Effector CD4-positive, alpha-beta T cell (primary cell): ENCODE measurements at places on chromosomes 6 and 20.

- no peak for DNase-seq
Observed at GRCh38 chr20:4833074-4833728, 111.5 kb downstream of the PRND start.

DNA sequence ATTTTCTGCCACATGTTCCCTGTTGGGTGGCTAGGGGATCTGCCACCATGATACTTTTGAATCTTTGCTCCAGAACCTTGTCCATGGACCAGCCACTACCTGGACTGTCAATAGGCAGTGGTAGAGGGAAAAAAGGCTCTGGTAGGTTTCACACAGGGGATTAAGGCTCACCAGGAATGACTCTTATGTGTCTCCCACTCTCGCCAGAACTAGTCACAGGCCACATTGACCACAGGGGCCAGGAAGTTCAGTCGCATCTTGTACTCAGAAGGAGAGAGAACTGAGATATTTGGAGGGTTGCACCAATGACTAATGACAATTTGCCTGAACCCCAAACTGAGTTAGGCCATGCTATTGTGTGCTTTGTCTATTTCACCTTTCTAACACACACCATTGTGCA lies 23.6 kb upstream of the APCDD1L start:
- no peak for DNase-seq

DNA sequence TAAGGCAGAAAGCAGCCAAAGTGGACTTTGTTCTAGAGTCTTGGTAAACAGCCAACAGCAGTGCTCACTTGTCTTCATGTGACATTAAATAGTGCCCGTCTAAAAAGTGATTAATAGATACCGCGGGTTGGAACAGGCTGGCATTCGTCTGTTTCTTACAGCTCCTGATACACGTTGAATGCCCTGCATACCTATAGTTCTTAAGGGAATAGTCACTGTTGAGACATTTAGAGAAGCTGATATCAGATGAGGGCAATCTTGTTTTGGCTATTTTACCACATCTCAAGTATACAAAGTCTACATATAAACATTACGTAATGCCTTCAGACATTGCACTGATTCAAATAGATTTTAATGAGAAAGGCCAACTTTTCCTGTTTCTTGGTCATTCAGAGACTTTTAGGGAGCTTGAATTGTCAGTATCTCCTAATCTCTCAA lies 374.9 kb upstream of the FLRT3 start:
- DNase-seq, result no peak

GRCh38 chr6:13667655-13668054 lies 44.0 kb downstream of the RANBP9 start:
- no peak for DNase-seq

GRCh38 chr20:50136822-50137599 lies 16.5 kb downstream of the PEDS1 start:
- no peak for DNase-seq

DNA sequence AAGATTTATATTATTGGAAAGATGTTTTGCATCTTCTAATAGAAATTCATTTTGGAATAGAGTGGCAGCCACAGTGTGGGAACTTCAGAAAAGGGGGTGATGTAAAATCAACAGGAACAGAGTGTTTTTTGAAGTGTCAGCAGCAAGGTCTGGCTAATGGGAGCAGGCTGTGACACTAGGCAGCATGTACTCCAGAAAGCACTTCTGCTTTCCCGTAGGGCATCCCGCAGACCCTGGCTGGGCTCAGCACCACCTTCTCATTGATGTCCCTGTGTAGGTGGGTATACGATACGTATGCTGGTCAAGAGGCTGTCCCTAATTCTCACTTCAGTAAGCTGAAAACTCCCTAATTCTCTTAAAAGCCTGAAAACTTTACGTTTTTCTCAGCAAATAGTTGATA lies 74.7 kb downstream of the EYA4 start:
- DNase-seq, result no peak

DNA sequence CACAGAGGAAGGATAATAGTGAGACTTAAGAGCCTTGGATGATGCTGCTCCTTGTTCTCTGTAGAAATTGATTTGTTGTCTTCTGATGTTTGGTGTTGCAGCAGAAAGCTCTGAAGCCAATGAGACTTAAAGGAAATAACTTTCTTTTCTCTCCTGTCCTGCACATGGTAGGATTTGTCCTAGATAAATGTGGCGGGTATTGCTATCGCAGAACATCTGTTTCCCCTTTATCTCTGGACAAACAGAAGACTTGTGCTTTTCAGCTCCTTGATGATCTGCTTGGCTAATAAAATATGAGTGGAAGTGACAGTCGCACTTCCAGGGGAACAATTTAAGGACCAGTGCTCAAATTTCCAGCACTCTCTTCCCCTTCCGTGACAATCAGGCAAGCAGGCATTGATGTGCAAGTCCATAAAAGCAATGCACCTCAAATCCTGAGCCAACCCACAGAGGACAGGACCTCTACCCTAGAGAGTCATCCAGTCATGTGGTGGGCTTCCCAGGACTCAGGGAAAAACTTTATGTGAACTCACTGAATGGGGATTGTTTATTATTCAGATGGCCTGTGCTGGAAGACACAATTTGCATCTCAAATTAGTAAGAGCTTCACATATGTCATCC lies 9.9 kb upstream of the NCR2 start:
- no peak for DNase-seq

GRCh38 chr6:145147559-145147958 lies 587.8 kb downstream of the EPM2A start:
- no peak for DNase-seq

- DNase-seq, result no peak
Observed at GRCh38 chr6:134351615-134352474, 33.9 kb upstream of the SGK1 start.

DNA sequence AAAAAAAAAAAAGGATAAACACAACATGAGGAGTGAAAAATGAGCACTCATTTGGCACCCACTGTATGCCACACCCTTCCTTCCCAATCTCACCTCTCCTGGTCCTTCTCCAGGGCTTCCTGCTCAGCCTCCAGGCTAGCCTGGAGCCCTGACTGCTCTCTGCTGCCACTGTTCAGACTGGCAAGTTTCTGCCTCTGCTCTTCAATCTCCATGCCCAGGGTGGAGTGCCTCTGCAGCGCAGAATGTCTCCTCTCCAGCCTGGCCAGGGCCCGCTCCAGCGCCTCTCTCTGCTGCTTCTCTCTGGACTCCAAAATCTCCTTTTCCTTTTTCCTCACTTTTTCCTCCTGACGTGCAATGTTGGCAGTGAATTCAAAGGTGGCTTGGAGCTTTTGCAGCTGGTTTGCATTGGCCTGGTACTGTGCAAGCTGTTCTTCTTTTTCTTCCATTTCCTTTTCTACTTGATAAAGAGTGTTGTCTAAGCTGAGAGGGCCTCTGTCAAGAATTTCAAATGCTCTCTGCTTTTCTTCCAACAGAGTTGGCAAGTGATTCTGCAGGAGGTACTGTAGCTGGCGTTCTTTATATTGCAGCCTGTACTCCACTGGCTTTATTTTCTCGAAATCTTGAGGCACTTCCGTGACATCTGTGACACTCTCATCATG lies 194.4 kb downstream of the KIF16B start:
- DNase-seq, result no peak

- no peak for DNase-seq
Observed at GRCh38 chr6:136059308-136059707, 190.8 kb downstream of the MTFR2 start.

DNA sequence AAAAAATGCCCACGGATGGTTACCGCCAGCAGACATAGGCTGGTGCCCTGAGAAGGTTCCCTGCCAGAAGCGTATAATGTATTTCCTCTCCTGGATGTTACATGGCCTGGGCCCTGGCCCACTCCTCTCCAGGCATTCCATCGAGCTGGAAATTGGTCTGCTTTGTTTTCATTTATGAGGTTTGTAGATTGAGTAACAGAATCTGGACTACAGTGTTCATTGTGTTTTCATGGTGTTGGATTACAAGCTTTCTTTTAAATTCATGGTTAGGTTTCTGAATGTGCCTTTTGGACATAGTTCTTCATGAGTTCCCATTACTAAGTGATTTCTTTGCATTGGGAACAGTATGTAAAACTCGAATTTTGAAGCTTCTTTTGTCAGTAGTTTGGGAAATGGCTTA lies 6.4 kb downstream of the TIAM2 start:
- no peak for DNase-seq

DNA sequence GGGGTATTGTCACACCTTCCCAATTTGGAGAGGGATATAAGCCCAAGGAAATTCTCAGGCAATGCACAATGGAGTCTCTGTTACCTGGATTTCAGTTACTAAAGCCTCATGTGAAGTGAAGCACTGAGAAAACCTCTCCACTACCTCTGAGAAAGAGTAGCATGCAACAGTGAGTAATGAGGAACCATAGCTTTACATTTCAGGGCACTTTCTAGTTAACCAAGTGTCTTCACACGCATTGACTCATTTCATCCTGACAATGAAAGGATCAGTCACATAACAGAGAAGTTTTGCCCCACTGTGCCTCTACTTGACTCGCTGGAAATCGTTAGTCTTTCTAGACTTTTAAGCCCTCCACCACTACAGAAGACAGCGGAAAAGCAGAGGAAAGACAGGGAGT lies 86.2 kb upstream of the ARID1B start:
- DNase-seq, result no peak
